ENCODE measurements at places on chromosomes 1 and 21. TPM values are rescaled to one million over a fixed set of nuclear protein-coding genes. Genes with fewer than 3 reads are reported as not detected.
A peak's percentile ranks its signal among the peaks of the same experiment; 100 is the strongest.

DNA sequence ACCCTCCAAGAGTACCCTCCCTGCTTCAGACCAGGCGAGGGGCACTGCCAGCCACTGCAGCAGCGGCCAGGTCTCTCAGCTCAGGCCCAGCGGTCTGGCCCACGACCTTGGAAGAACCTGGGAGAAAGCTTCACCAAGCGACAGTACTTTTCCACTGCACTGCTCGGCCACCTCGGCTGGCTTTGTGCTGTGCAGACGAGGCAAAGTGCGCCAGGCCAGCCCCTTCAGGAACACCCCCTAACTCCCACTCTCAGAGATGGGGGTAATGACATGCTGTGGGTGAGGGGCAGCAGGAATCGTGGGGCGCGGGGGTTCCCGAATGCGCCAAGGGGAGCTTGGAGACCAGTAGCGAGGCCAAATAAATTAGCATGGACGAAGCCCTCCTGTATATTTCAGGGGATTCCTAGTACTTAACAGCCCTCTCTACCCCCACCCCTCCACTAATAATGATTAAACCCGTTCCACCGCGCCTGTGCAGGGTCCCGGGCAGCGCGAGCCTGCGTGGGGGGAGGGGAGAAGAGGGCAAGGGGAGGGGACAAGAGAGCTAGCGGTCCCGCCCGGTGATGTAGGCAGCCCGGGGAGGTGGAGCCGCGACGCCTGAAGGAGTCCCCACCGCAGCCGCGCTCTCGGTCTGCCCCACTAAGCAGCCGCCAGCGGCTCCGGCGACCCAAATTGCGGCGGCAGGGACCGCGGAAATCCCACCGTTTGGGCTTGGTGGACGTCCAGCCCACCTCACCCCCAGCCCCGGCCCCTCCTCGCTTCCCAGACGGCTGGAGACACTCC, at the start of gene FAM43B:
FAM43B (plus strand) TSS at position 629 of the 783 bp plus-strand sequence. CDS start 401 bp downstream, outside the sequence.
- H3K36me3 ChIP-seq, result no peaks in the 10 kb centered on the region
- H3K4me1 ChIP-seq, result peaks cover 7% of the 10 kb centered on the region
- H3K27ac ChIP-seq, result no peak within 1 kb of the TSS
- DNase-seq, result peak; percentile 49

DNA sequence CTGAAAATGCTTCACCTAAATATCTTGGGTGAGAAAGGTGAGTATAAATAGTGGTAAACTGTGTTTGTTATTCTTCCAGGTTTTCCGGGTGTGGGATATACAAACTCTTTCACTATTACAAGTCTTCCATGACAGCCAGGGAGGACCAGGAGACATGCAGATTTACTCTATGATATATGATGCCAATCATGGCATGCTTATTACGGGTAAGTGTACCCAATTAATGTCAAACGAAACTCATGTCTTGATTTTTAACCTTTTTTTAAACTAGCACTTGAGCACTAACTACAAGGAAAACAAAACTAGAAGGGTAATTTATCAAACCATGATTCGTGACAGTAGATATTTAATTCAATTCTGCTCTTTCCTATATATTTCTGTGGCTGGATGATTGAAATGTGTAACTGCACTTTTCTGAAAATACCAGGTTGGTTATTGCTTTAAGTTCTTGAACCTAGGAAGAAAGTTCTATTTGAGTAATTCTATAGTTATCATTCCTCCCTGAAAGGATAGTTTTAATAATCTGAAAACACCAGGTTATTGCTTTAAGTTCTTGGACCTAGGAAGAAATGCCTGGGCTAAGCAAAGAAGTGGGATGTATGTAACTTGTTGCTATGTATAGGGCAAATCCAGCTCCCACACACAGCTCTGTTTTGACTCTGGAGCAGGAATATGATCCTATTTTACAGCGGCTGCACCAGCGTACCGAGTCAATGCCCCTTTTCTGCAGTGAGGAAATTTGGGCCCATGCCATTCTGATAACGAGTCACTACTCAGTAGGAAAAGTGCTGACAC, 86.4 kb downstream of the WDR64 start:
- H3K27me3 ChIP-seq, result peaks cover 71% of the 10 kb centered on the region
- no peaks in the 10 kb centered on the region for H3K36me3 ChIP-seq
- no peak overlapping the region for H3K27ac ChIP-seq

Gene RIPK4
- 30.1 TPM for total RNA-seq

Gene IQGAP3
- 32.4 TPM for total RNA-seq

- DNase-seq, result no peak
- peaks cover 3% of the 10 kb centered on the region for H3K27me3 ChIP-seq
- peaks cover 4% of the 10 kb centered on the region for H3K4me1 ChIP-seq
- no peak overlapping the region for H3K27ac ChIP-seq
Observed at GRCh38 chr21:45540601-45540970, 1.7 kb downstream of the SLC19A1 start.

Gene PROX1
- 73.9 TPM for total RNA-seq

- H3K27ac ChIP-seq, result peak overlapping the region; percentile 22
- H3K36me3 ChIP-seq, result no peaks in the 10 kb centered on the region
- no peak for DNase-seq
Observed at GRCh38 chr1:64948905-64949833, 17.2 kb downstream of the JAK1 start.

DNA sequence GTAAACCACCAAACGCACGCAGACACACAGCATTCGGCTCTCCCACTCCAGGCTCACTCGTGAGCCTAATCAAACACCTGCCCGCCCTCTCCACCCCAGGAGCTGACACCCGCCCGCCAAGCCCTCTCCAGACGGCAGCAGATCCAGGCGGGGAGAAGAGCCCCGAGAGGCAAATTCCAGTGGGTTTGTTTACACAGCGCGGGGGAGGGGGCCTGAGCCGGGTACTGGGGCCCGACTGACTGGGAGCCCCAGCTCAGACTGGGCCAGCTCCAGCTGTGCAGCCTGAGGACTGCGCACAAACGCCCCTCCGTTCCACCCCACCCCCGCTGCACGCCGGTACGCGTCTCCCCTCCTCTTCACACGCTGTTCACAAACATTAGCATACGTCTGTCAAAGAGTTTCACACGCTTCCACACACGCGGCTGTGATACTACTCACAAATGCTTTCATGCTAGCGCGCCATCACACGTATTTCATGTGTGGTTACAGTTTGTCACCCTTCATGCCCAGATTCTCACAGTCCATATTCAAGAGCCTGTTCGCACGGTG, 1.0 kb upstream of the EFNA1 start:
- peak overlapping the region; percentile 93 for H3K27ac ChIP-seq
- H3K27me3 ChIP-seq, result peaks cover 42% of the 10 kb centered on the region
- H3K4me3 ChIP-seq, result peak overlapping the region; percentile 80

Gene PCBP3
- total RNA-seq, result 4.3 TPM

Gene DPT
- not detected for total RNA-seq

Gene CD52
- total RNA-seq, result 1.8 TPM

- H3K27ac ChIP-seq, result no peak overlapping the region
- H3K27me3 ChIP-seq, result no peaks in the 10 kb centered on the region
- no peaks in the 10 kb centered on the region for H3K36me3 ChIP-seq
- no peaks in the 10 kb centered on the region for H3K4me1 ChIP-seq
- no peak overlapping the region for H3K4me3 ChIP-seq
Observed at GRCh38 chr1:78432016-78432415, 58.8 kb upstream of the PTGFR start.

DNA sequence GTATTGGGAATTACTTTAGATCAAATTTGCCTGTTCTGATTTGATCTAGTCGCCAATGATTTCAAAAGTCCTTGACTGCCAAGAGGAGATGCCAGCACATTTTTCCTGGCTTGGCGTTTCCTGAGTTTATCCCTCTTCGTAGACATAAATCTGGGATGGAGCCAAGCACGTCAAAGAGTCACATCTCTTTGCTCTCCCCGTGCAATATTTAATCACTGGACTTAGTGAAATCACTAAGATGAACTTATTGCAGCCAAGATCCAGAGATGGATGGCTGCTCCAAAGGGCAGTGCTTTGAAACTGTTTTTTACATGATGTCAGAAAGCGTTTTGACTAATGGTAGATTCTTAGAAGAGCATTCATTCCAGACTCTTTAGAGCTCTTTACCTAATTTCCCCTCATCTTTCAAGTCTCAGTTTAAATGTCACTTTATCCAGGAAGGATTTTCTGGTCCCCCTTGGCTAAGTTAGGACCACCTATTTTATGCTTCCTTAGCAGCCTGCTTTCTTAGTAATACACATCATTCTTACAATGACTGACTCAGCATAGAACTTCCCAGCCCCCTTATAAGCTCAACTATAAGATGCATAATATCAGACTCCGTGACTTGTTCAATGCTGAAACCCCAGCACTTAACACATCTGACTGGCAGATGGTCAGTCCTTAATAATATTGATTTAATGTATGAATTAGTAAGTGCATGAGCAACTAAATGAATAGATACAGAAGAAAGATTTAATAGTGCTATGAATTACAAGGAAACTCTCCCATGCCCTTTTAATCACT, 94.4 kb upstream of the GREM2 start:
- peaks cover 19% of the 10 kb centered on the region for H3K27me3 ChIP-seq
- DNase-seq, result no peak
- H3K4me3 ChIP-seq, result no peak overlapping the region
- H3K36me3 ChIP-seq, result no peaks in the 10 kb centered on the region

Gene KIAA1614
- total RNA-seq, result 2.1 TPM

GRCh38 chr21:44477131-44477530, 21.8 kb downstream of the LRRC3 start:
- no peaks in the 10 kb centered on the region for H3K27me3 ChIP-seq
- H3K36me3 ChIP-seq, result no peaks in the 10 kb centered on the region
- H3K4me3 ChIP-seq, result no peak overlapping the region
- H3K4me1 ChIP-seq, result peaks cover 2% of the 10 kb centered on the region
- no peak overlapping the region for H3K27ac ChIP-seq

Gene TFF1
- total RNA-seq, result 0.77 TPM

Gene ZSWIM5
- 9.2 TPM for total RNA-seq

Gene LAPTM5
- total RNA-seq, result 0.20 TPM

- no peak overlapping the region for H3K27ac ChIP-seq
- no peaks in the 10 kb centered on the region for H3K27me3 ChIP-seq
- H3K36me3 ChIP-seq, result no peaks in the 10 kb centered on the region
- H3K4me1 ChIP-seq, result no peaks in the 10 kb centered on the region
Observed at GRCh38 chr1:175287377-175287776, 94.8 kb upstream of the KIAA0040 start.

DNA sequence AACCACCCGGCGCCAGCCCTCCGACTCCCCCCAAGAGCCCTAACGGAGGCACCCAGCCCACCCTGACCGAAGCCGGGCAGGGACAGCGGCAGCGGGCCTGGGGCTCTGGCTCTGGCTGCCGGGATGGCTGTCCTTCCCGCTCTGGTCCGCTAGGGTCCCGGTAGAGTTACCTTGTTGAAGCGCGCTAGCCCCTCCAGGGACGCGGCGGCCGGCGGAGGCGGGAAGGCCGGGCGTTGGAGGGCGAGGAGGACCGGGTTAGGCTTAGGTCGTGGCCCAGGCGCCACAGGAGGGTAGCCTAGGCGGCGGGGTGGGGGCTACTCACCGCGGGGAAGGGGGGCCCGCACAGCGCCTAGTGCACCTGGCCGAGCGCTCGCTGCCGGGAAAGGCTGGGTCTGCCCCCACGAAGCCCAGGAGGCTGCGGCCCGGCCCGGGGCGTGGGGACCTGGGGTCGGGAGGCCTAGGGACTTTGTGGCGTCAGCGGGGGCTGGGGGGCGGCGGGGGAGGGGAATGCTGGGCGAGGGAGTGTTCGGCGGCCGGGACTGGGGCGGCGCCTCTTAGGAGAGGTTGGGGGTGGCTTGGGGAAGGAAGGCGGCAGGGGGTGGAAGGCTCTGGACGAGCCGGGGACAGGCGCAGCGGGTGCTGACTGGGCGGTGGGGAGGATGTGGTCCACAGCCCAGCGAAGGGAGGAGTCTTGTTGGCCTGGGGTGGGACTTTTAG, at the start of gene TRIM17:
TRIM17 (minus strand) TSS at position 645 of the 717 bp plus-strand sequence. CDS start 1,789 bp downstream, outside the sequence.
- H3K4me1 ChIP-seq, result peaks cover 37% of the 10 kb centered on the region
- peak within 1 kb of the TSS; percentile 75 for H3K4me3 ChIP-seq
- DNase-seq, result peak; percentile 60
- H3K27me3 ChIP-seq, result peaks cover 17% of the 10 kb centered on the region
- no peak within 1 kb of the TSS for H3K27ac ChIP-seq

DNA sequence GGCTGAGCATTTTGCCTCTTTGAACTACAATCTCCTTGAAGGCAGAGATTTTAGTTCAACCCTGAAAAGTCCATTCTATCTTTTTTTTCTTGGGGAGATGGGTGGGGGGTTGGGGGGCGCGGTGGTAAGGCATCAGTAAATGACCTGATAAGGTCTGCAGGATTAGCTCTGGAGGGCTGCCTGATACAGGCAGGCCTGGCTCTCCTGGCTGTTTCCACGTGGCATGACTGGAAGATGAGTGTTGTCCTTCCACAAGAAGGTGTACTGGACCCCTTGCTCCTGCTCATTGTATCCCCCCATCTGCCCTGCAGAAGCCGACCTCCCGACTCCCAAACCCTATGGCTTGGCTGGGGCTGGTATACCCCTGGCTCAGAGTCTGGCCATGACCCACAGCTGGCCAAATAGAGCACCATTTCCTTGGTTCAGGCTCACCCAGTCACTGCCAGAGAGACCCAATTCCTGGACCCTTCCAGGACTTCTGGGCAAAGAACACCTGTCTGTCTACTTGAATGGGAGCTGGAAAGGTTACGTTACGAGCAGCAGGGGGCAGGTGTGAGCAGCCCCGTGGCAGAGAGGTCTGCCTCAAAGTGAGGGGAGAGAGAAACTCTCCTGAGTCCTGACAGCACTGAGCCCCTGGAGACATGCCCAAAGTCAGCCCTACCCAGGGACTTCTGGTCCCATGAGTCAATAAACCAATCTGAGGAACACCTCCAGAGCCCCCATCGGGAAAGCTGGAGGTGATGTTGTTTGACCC, 17.0 kb downstream of the DHRS3 start:
- H3K4me1 ChIP-seq, result peaks cover 80% of the 10 kb centered on the region
- peaks cover 19% of the 10 kb centered on the region for H3K36me3 ChIP-seq
- H3K27me3 ChIP-seq, result no peaks in the 10 kb centered on the region
- H3K27ac ChIP-seq, result peak overlapping the region; percentile 71

GRCh38 chr1:108570128-108570527, 10.2 kb downstream of the EEIG2 start:
- no peak overlapping the region for H3K4me3 ChIP-seq
- no peak overlapping the region for H3K27ac ChIP-seq
- no peak for DNase-seq
- no peaks in the 10 kb centered on the region for H3K36me3 ChIP-seq
- H3K4me1 ChIP-seq, result no peaks in the 10 kb centered on the region

- DNase-seq, result no peak
- H3K4me1 ChIP-seq, result no peaks in the 10 kb centered on the region
- no peaks in the 10 kb centered on the region for H3K27me3 ChIP-seq
- H3K36me3 ChIP-seq, result no peaks in the 10 kb centered on the region
- H3K27ac ChIP-seq, result no peak overlapping the region
Observed at GRCh38 chr1:160436966-160437365, 36.6 kb downstream of the VANGL2 start.

Gene S100A8
- not detected for total RNA-seq
